Breast epithelium (tissue), 4 donors: ENCODE measurements at places on chromosomes 12 and 14. TPM values are rescaled to one million over a fixed set of nuclear protein-coding genes. Genes with fewer than 3 reads are reported as not detected.

GRCh38 chr12:51635346-51635745, 44.3 kb downstream of the SCN8A start:
- DNase-seq, result no peak

GRCh38 chr14:101889898-101890297, 74.5 kb upstream of the DYNC1H1 start:
- no peak for DNase-seq

GRCh38 chr12:108234158-108234557, 105.0 kb downstream of the CMKLR1 start:
- DNase-seq, result no peak

DNA sequence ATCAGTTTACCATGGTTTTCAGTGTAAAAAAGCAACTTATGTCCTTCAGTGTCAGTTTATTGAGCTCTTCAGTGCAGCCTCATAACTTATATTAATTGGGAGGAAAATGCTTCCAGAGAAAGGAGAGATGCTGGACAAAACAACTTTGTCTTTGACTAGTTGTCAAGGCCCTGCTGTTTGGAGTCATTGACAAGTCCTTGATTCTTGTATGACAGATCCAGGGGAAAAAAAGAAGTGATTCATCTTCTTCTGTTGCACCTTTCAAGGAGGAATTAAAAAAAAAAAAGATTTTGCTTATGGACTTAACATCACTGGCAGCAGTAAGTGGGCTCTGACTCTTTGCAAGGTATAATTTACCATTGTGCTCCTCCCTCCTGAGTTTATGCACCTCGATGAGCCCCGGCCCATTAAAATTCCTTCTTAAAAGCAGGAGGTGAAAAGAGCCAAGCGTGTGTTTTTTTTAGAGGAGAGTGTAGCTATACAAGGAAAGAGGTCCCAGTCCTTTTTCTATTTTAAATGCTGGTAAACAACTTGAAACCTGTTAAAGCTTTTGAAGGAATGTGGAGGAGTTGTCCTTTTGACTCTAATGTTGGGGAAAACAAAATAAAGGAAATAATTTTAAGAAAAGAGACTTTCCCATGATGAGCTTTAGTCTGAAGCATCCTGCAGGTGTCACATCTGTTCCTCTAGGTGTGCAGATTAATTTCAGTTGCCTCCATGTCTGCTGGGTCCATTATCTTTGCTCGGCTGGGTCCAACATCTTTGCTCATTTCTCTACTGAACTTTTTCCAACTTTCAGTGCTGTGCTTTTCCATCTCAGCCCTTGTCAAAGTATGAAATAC, 431.6 kb downstream of the RAD51B start:
- no peak for DNase-seq

- no peak for DNase-seq
These were observed 21.0 kb upstream of the RIC8B start for GRCh38 chr12:106753526-106753925.

DNA sequence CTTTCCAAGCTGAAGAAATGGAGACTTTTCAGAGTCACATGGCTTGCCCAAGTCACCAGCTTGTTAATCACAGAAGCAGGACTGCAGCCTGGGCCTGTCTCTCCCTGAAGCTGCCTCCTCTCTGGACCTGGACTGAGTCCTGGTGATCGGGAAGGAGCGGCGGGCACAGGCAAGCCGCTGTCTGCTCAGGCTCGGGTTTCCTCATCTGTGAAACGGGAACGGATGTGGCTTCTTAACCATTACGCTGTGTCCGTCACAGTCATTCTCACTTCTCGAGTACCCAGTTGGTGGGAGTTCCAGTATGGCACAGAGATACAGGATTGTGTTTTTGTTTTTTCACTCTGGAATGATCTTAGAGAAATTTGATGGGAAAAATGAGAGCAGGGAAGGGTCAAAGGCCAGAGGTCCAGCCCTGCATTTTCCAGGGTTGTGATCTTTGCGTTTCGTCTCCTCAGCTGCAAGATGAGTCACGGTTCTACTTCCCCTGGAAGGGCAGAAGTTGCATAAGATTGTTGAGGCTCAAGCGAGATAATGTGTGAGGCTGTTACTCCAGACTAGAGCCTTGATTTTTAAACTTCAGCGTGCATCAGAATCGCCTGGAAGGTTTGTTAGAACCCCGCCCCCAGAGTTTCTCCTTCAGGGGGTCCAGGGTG, 7.6 kb upstream of the LRTM2 start:
- no peak for DNase-seq

DNA sequence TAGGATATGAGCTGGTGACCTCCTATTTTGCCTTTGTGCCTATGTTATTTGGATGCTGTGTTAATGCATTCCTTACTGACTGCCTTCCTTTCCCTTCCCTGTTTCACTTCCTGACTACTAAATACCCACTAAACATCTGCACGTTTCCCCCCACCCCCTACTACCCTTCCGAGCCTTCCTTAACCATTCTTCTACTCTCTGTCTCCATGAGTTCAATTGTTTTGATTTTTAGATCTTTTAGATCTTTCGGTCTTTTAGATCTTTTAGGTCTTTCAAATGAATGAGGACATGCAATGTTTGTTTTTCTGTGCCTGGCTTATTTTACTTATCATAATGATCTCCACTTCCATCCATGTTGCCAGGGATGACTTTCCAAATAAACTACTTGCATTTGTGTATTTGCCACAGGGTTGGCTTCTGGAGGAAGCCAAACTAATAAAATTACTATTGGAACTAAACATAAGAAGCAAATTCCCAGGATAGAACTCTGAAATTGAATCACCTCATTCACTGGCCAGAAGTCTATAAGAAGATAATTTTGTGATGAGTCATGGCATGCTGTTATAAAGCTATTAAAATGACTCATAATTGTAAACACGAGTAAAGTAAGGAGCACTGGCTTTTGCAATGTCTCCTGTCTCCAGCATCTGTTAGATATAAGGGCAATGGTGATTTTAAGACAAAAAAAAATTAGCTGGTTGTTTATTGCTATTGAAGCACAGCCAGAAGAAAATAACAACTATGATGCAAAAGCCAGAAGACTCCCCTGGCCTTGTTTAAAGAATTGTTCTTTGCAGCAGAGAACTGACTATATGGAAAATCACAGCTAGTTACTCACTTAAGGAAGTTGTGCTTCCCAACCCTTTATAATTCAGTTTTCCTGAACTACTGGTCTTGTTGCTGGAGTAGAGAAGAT, 586.3 kb downstream of the LRFN5 start:
- DNase-seq, result no peak

DNA sequence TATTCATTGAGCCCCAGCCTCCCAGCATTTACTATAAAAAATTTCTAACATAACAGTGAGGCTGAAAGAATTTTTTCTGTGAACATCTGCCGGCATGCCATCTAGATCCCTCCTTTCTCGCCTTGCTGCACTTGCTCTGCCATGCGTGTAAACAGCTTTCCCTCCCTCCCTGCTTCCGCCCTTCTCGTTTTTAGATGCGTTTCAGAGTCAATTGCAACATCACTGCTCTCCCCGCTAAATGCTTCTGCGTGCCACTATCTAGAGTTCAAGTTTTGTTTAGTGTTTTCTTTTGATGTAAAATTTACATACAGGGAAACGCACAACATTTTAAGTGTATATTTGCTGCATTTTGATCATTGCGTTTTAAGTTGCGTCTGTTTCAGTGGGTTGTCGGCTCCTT, 83.6 kb downstream of the CCDC92 start:
- no peak for DNase-seq

GRCh38 chr14:55802986-55803872, 223.2 kb downstream of the KTN1 start:
- no peak for DNase-seq

GRCh38 chr14:95675486-95675885, 10.7 kb upstream of the TCL1B start:
- DNase-seq, result no peak

DNA sequence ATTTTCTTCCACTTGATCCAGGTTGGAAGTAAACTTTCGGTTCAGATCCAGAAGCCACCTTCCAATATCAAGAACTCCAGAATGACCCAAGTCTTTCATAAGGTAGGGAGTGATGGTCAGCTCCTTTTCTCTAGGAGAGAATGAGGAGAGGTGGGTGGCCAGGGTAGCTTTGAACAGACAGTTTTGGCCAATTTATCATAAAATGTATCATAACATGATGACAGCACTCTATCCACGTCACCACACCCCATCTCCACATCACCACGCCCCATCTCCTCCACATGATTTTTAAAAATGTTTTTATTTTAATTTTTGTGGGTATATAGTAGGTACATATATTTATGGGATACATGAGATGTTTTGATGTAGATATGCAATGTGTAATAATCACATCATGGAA, 26.9 kb downstream of the DYRK4 start:
- no peak for DNase-seq

- no peak for DNase-seq
These were observed 60.7 kb upstream of the MAP1LC3B2 start for GRCh38 chr12:116498471-116498870.

NGB gene
- not detected for total RNA-seq

AGAP2 gene
- 1.8 TPM for total RNA-seq

GYS2 gene
- total RNA-seq, result not detected

TMBIM4 gene
- total RNA-seq, result 128 TPM

PALS1 gene
- 15.4 TPM for total RNA-seq
